Activated T-cell treated with anti-CD3 and anti-CD28 coated beads, Interleukin-2, amount 50 U/mL, for 24 hours (primary cell): ENCODE measurements at places on chromosomes 1 and 21.

DNA sequence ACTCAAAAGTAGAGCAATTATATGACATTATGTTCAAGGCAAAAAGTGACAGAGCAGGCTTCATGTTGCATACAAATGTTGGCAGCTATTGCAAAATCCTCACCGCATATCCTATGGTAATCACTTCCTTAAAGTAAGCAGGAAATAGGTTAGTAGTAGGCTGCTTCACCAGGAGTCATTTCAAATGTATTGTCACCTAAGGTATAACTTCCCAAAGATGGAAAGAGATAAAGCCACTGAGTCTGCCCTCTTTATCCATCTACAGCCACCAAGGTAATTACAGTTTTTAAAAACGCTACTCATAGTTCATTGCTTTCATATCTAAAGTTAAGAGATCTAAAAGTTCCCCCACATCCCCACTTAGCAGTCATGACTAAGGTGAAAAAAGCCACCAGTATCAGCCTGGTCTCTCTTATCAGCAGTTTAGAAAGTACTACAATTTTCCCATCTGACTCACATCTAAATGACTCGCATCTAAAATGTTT is 31.6 kb upstream of the UBE2U start:
- no peak for DNase-seq

GRCh38 chr21:45972716-45973474 is 8.7 kb upstream of the COL6A1 start:
- peak; percentile 59 for DNase-seq

- no peak for DNase-seq
Measured at GRCh38 chr1:225413708-225414375, 14.0 kb downstream of the LBR start.

DNA sequence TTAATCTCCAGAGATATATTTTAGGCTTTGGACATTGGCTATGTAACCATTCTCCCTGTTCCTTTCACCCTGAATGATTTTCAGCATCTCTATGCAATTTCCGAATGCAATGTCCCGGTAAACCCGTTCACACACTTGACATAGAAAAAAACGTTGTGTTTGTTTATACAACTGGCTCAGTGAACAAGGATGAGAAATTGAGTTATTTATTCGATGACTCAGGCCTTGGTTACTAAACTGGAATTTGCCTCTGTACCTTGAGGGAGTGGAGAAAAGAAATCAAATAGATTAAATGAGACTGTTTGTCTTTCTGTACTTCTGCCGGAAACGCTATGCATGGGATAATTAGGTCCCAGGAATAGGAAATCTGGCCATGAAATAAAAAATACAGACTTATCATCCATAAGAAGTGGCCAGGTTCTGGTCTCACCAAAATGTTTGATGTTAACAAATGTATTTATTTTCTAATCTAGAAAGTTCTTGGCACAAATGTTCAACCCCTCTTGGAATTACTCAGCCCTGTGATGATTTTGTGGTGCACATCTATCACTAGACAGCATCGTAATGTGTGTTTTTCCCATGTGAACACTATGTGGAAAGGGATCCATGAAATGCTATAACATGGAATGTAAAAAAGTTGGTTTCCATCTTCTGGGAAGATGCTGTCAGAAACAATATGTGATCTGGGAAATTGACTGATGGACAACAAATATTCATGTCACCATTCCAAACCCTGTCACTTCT is 253.9 kb downstream of the DUSP10 start:
- DNase-seq: no peak

GRCh38 chr1:40143891-40144575 is 17.2 kb upstream of the RLF start:
- peak; percentile 52 for DNase-seq

DNA sequence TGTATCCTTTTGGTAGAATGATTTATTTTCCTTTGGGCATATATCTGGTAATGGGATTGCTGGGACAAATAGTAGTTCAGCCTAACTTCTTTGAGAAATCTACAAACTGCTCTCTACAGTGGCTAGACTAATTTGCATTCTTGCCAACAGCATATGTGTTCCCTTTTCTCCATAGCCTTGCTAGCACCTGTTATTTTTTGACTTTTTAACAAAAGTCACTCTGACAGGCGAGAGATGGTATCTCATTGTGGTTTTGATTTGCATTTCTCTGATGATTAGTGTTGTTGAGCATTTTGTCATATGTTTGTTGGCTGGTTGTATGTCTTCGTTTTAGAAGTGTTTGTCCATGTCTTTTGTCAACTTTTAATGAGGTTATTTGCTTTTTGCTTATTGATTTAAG is 99.8 kb downstream of the UCK2 start:
- no peak for DNase-seq
